ENCODE measurements at places on chromosomes 2 and 18. TPM values are rescaled to one million over a fixed set of nuclear protein-coding genes. Genes with fewer than 3 reads are reported as not detected.

DNA sequence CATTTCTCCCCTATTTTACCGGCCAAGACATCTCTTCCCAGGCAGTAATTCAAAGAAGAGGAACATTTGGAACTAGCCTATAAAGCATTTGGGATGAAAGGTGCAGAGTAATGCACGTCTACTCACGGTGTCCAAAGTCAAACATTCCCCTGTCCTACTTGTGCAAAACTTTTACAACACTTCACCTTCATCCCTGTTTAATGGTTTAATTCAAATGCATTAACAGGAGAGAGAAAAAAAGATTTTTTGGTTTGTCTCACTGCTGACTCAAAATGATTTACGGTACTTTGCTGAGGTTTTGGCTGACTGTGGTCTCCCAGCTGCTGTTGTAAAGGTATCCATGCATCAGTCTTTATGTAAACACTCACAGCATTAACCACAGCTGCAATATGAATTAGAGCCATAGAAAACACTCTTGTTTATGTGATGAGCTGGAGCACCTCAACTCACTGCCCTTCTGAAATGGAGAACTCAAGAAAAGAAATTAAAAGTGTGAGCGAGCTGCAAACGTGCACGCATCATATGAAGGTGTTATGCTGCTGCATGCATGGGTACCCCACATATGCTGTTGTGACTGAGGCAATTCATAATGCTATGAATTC, 220.5 kb downstream of the PIEZO2 start:
- peak; percentile 91 for DNase-seq

The RFTN2 gene
- total RNA-seq = 8.1 TPM

DNA sequence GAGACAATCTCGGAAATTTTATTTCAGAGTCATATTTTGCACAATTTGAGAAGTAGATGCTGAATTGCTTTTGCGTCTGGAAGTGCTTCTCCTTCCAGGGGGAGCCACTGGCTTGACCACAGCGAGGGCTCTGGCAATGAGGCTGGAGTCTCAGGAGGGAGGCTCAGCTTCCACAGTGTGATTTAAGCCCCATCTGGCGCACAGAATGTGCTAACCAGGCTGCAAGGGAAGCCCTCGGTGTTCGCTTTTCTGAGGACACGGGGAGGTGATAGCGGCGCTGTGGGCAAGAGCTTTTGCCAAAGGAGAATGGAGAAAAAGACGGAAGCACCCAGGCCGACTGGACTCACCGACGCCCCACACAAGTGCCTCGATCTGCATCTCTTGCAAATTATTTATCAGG, 52.4 kb downstream of the ADI1 start:
- DNase-seq = no peak

The ANKRD62 gene
- total RNA-seq = not detected

GRCh38 chr18:76524900-76525698, 30.1 kb upstream of the ZNF516 start:
- DNase-seq = peak; percentile 56

DNA sequence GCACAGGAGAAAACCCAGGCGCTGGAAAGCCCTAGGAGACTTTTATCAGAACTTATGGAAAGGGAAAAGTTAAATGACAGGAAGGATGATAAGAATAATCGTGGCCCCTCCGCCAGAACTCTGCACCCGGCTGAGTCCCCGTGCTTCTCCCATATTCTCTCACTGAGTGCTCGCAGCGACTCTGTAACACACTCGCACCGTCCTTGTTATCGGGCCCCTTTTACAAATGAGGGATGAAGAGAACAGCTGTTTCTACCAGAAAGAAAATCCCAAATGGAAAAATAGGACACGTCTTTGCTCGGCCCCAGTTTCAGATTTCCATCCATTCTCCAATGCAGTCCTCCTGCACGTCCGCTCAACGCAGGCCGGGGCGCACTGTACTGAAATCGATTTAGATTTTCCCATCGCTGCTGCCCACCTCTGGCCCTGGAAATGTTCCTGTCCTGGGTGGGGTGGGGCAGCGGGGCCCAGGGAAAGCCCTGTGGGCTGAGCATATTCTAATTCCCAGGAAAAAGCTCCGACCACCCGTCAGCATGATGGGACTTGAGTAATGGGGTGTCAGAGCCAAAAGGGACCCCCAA, 66.4 kb downstream of the KCNF1 start:
- no peak for DNase-seq

DNA sequence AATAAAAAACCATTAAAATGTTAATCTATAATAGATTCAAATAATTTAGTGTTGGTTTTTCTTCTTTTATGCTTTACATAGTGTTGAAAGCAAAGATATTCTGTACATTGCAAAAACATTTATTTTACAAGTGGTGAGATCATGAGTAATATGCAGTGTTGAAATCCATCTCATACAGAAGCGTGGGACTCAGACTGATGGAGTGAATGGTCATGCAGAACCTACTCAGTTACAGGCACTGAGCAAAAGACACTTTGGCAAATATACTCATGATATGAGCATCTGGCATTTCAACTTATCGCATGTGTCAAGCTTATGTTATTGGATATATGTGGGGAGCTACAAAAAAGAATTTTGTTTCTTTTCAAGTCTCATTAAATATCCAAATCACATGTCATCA, 620.2 kb upstream of the NETO1 start:
- DNase-seq = no peak

All from astrocyte (in vitro differentiated cells and primary cell).